ENCODE measurements at places on chromosomes 4 and X.

GRCh38 chrX:142742581-142742980, 283.1 kb upstream of the SPANXN4 start:
- DNase-seq, result no peak

DNA sequence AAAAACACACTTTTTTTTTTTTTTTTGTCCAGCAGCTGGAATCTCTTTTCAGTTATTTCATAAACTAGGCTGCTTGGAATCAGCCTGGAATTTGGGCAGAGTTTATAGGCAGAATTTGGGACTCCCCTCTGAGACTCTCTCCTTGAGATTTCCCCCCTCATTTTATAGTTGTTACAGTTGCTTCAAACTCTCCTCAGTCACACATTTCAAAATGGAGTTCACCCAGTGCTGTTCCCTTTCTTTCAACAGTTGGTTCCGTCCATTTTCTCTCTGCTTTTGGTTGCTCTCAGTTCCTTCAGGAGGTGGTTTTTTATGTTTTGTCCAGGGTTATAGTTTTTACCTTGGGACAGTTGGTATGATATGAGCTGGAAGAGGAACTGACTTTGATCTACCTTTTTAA, 27.5 kb downstream of the NSD2 start:
- DNase-seq, result no peak

GRCh38 chr4:57023104-57023503, 44.4 kb downstream of the POLR2B start:
- no peak for DNase-seq

DNA sequence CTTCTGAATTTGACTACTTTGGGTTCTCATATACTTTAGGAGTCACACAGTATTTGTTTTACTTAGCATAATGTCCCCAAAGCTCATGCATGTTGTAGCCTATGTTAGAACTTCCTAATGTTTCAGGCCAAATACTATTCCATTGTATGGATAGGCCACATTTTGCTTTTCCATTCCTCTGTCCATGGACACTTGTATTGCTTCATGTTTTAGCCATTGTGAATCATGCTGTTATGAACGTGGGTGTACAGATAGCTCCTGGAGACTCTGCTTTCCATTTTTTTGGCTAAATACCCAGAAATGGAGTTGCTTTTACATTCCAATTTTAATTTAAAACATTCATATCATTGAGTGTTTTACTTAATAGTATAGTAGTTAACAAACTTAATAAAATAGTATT, 54.5 kb downstream of the HTT start:
- DNase-seq, result no peak

DNA sequence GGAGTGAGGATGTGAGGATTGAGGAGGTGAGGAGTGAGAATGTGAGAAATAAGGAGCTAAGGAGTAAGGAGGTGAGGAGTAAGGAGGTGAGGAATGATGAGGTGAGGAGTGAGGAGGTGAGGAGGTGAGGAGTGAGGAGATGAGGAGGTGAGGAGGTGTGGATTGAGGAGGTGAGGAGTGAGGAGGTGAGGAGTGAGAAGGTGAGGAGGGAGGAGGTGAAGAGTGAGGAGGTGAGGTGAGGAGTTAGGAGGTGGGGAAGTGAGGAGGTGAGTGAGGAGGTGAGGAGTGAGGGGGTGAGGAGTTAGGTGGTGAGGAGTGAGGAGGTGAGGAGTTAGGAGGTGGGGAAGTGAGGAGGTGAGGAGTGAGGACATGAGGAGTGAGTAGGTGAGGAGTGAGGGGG, 74.8 kb upstream of the MXD4 start:
- DNase-seq, result no peak

GRCh38 chr4:176721459-176721858, 71.3 kb downstream of the VEGFC start:
- DNase-seq, result no peak

DNA sequence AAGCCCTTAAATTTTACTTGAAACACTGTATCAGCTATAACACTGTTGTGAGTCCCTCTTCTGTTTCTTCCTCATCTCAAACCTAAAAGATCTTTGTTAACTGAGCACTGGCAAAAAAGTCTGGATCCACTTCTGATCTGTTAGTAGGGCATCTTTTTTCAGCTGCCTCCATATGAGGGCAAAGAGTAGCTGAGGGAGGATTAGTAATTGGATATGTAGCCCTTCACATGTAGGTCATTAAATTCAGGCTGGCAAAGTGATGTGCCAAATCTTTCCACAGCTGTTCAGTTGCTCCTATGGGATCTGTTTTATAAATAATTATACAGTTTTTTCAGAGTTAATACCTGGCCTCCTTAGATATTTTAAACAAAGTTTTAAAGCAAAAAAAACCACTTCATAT, 1.1 kb upstream of the TRMT10A start:
- DNase-seq, result no peak

- DNase-seq, result no peak
Measured at GRCh38 chr4:84936123-84936522, 30.4 kb downstream of the WDFY3 start.

DNA sequence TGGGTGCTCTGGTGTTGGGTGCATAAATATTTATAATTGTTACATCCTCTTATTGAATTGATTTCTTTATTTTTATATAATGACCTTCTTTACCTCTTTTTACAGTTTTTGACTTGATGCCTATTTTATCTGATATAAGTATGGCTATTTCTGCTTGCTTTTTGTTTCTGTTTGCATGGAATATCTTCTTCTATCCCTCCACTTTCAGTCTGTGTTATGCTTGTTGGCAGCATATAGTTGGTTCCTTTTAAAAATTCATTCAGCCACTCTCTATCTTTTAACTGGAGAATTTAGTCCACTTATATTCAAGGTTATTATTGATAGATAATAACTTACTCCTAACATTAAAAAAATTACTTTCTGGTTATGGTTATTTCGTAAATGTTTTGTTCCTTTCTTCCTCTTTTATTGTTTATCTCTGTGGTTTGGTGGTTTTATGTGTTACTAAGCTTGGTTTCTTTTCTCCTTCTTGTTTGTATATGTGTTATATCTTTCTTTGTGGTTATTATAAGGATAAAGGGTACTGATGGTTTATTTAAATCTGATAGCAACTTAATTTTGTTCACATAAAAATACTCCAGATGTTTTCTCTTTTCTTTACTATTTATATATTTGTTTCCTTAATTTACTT, 69.5 kb downstream of the IL15 start:
- no peak for DNase-seq

- DNase-seq, result no peak
Measured at GRCh38 chr4:17218786-17219185, 293.1 kb downstream of the QDPR start.

DNA sequence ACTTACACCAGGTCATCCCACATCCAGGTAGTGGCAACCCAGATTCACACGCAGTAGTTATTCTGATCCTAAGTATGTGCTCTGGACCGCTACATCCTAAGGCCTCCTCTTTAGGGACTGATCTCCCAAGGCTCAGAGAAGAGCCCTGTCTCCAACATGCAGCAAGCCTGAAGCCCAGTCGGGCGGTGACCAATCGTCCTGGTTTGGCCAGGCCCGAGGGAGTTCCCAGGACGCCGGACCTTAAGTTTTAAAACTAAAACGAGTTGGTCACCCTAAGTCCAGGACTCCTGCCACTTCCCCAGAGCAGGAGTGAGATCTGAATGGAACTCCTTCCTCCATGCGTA, 385 bp downstream of the LYAR start:
- no peak for DNase-seq

DNA sequence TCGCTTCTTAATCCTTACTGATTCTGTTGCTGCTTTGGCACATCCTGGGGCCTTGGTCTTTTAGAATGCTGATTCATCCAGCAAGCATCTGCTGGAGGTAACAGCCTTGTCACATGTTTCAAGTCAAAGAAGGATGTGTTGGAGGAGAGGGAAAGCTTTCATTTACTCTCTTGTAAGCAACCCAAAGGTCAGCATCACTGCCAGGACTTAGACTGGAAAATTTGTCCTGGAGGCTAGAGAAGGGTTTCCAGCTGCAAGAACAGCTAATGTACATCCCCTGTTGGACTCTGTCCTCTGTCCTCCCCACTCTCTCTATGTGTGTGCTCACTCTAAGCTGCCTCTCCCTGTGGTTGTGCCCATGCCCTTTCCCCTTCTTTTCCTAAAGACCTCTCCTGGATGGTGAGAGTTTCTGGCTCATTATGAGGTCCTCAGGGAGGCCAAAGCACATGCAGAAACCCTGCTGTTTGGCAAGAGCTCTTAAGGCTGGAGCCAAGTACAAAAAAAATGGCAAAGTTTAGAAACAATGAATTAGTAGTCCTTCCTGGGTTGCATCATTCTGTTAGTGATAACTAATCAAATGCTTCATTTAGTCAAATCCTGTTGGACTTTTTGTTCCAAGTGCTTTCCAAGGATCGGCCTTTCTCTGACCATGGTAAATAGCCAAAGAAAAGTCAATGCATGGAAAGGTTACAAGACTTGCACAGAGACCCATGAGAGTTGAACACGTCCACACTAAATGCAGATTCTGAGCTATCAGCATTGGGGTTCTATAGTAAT, 13.4 kb upstream of the SRPX start:
- DNase-seq, result no peak

GRCh38 chrX:626745-627509, 3.7 kb upstream of the SHOX start:
- no peak for DNase-seq

- no peak for DNase-seq
Measured at GRCh38 chr4:151660676-151661075, 100.1 kb downstream of the GATB start.

DNA sequence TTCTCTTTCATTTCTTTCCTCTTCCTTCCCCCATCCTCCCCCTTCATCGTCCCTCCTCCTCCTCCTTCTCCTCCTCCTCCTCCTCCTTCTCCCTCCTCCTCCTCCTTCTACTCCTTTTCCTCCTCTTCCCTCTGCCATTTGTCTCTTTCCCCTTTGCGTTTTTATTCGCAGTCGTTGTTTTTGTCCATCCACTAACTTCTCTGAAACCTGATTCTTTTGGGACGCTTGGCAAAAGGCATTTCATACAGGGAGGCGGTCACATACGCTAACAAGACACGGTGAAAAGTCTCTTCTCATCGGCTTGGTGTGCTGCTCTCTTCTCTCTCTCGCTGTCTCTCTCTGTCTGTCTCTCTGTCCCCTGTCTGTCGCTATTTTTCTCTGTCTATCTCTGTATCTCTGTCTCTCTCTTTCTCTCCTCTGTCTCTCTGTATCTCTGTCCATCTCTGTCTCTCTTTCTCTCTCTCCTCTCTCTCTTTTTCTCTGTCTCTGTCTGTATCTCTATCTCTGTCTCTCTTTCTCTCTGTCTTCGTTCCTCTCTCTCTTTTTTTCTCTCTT, 5.4 kb upstream of the SHOX start:
- DNase-seq, result no peak

GRCh38 chrX:34279866-34280560, 147.9 kb upstream of the FAM47A start:
- DNase-seq, result no peak

GRCh38 chr4:176614793-176615192, 177.9 kb downstream of the VEGFC start:
- no peak for DNase-seq

DNA sequence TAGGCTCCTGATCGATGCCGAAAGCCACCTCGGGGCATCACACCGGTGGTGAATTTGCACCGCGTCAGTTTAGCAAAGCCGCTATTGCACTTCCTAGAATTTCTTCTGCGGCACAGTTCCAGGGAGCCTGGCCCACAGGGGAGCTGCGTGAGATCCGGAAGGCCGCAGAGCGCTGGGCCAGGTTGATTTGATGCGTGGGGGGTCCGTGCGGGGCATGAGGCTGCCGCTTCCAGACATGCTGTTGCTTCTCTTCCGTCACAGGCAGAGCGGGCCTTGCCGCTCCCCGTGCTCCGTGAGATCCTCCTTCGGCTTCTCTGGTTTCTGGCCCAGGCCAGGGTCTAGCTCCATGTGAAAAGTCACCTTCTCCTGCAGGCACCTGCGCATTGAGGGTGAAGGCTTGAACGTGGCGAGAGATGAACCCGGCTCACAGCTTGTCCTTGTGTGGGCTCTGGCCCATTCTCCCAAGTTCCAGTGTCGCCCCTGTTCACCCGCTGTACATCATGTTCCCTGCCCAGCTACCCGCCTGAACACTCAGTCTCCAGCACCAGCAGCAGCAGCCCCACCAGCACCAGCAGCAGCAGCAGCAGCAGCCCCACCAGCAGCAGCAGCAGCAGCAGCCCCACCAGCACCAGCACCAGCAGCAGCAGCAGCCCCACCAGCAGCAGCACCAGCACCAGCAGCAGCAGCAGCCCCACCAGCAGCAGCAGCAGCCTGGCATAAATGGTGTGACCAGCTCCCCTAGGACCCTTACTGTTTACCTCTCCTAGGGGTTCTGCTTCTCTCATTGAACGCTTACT, 131.2 kb downstream of the TRIML1 start:
- no peak for DNase-seq

- no peak for DNase-seq
Measured at GRCh38 chrX:139914421-139914820, 18.4 kb downstream of the ATP11C start.

DNA sequence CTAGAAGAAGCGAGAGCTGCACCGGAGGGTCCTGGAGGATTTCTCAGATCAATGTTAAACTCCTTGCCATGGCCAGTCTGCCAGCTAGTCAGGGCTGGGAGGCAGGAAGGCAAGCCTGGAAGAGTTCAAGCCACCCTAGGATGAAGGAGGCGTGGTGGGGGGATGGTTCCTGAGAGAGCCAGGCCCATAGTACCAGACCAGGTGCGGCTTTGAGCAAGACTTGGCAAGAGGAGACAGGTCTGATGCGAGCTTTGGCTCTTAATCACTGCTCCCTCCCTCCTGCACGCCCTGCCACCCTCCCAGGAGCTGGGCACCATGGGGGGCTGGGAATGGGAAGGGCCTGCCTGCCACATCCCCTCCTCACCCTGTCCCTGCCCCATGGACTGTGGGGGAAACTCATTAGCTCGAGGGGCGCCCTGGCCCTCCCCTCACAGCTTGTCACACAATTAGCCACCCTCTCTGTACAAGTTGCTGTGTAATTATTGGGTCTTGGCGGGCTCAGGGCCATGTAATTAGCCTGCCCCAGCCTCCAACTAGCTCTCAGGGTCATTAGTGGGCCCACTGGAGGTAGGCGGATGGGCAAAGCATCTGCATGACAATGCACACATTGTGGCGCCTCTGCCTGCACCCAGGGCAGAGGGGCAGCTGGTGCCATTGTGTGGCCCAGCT, 50.3 kb downstream of the EFNB1 start:
- DNase-seq, result no peak

DNA sequence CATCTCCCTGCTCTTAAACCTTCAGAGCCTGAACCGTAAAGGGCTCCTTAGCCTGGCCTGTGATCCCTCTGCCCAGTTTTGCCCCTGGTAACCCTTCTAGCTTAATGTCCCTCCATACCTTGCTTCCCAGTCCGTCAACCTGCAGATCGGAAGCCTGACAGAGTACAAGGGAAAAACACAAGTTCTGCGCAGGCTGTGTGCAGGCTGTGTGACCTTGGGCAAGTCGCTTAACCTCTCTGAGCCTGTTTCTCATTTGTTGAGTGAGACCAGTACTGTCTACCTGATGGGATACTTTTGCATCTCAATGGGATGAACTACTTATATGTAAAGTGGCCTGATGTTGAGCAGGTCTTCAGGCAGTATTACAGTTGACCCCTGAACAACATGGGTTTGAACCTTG, 1.7 kb downstream of the NSDHL start:
- DNase-seq, result no peak

All from colonic mucosa (tissue), 4 donors.